Right ventricle myocardium superior (tissue), 1 donor: ENCODE measurements at places on chromosomes 7 and 10. TPM values are rescaled to one million over a fixed set of nuclear protein-coding genes. Genes with fewer than 3 reads are reported as not detected.

Gene OR2A42
- total RNA-seq: not detected

Gene ZNF736
- total RNA-seq: 3.8 TPM

Gene GRID1
- total RNA-seq: 1.1 TPM

Gene PDE1C
- 181 TPM for total RNA-seq

Gene CALN1
- not detected for total RNA-seq

Gene ADCK2
- 9.2 TPM for total RNA-seq

Gene CUBN
- total RNA-seq: 0.22 TPM

Gene MSMB
- total RNA-seq: not detected
